ENCODE measurements at places on chromosomes 6 and 20. TPM values are rescaled to one million over a fixed set of nuclear protein-coding genes. Genes with fewer than 3 reads are reported as not detected.

The COX7A2 gene
- 508 TPM for total RNA-seq

DNA sequence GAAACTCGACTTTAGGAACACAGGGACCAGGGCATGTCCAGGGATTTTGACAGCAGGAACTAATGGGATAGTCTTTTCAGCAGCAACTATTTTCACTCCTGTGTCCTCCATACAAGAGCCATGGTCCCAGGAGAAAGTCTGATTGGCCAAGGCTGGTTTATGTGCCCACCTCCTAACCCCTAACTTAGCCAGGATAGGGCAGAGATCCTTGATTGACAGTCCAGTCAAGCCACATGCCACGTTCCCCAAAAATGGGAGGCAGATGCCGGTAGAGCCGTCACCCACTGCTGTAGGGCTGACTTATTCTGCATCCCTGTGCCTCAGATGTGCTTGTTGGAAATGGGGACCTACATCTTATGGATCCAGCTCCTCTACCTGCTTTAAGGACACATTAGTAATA, 22.3 kb downstream of the SLC2A10 start:
- H3K27ac ChIP-seq = no peak overlapping the region
- peaks cover 23% of the 10 kb centered on the region for H3K36me3 ChIP-seq
- H3K4me1 ChIP-seq = no peaks in the 10 kb centered on the region
- no peaks in the 10 kb centered on the region for H3K27me3 ChIP-seq
- no peak overlapping the region for H3K4me3 ChIP-seq
- peak; percentile 34 for DNase-seq

DNA sequence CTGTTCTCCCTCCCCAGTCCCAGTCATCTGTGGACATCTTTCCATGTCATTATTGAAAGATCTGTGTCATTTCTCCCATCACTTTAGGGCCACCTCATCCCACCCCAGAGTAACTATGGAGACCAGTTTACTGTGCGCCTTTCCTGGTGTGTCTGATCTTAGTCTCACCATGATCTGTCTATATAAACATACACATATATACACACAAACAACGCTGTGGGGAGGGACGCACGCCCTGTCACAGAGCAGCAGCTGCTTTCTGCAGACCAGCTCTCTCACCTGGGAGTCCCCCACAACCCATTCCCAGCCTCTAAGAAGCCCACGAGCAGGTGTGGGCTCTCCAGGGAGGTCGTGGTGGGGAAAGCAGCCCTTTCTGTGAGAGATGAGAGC, 68.1 kb upstream of the TOX2 start:
- DNase-seq = no peak
- H3K4me1 ChIP-seq = no peaks in the 10 kb centered on the region
- H3K36me3 ChIP-seq = no peaks in the 10 kb centered on the region
- no peak overlapping the region for H3K27ac ChIP-seq

DNA sequence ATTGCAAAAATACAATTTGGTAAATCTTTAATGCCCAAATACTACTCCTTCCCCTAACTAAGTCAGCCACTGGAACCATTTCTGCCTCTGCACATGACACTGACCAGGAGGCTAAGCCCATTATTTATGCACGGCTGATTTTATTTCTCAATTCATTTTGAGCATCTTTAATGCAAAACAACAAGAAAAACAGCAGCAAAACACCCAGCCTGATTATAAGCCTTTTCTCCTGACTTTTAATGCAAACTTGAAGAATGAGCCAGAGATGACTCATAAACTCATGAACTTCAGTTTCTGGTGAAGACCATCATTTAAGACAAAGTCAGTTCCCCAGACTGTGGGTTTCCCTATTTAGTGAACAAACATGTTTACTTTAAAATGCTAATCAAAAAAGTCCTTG, 51.6 kb downstream of the CYP24A1 start:
- H3K4me3 ChIP-seq = no peak overlapping the region
- H3K27me3 ChIP-seq = no peaks in the 10 kb centered on the region
- DNase-seq = no peak
- H3K4me1 ChIP-seq = peaks cover 3% of the 10 kb centered on the region
- H3K27ac ChIP-seq = no peak overlapping the region

- no peak for DNase-seq
- no peak overlapping the region for H3K27ac ChIP-seq
- H3K4me1 ChIP-seq = no peaks in the 10 kb centered on the region
- no peak overlapping the region for H3K4me3 ChIP-seq
Measured at GRCh38 chr20:46642265-46642968, 8.8 kb downstream of the SLC13A3 start.

The CD40 gene
- 7.8 TPM for total RNA-seq

The ADGRB3 gene
- 0.22 TPM for total RNA-seq

The KCNK5 gene
- 31.8 TPM for total RNA-seq

DNA sequence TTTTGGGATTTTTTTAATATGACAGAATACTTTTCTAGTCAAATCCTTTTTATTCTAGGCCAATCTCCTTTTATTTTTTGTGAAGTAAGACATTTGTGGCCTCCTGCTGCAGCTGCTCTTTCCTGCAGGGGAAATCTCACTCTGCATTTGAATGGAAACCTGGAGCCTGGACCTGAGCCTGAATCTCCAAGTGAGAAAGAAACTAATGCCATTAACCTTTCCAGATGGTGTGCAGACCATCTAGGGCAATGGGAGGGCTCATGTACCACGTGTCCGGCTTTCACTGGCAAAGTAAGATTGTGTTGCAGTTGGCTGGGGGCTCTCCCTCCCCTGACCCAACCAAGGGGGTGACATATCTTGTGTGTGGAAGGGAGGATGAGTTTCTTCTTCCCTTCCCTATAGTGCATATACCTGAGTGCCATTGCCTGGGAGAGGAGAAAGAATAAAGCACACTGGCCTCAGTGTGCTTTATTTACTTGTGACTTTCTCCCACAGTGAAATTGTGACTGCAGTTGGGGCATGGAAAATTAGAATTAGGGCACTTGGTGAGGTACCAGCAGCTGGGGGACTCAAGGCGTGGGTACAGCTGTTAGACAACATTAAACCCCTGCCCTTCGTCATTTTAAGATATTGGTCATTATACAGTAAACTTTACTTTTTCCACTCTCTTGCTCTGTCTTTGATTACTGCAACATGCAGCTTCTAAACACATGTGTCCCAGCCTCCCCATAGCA, 159.8 kb upstream of the RIN2 start:
- no peaks in the 10 kb centered on the region for H3K27me3 ChIP-seq
- H3K4me1 ChIP-seq = no peaks in the 10 kb centered on the region
- peak; percentile 34 for DNase-seq
- H3K27ac ChIP-seq = no peak overlapping the region
- H3K36me3 ChIP-seq = peaks cover 5% of the 10 kb centered on the region
- no peak overlapping the region for H3K4me3 ChIP-seq

GRCh38 chr6:16671302-16672289, 89.7 kb downstream of the ATXN1 start:
- no peaks in the 10 kb centered on the region for H3K4me1 ChIP-seq
- H3K27me3 ChIP-seq = no peaks in the 10 kb centered on the region
- H3K27ac ChIP-seq = no peak overlapping the region
- DNase-seq = no peak

- H3K27ac ChIP-seq = peak overlapping the region; percentile 11
- H3K4me1 ChIP-seq = peaks cover 29% of the 10 kb centered on the region
- H3K4me3 ChIP-seq = no peak overlapping the region
- H3K36me3 ChIP-seq = peaks cover 10% of the 10 kb centered on the region
- H3K27me3 ChIP-seq = no peaks in the 10 kb centered on the region
Measured at GRCh38 chr6:157830354-157831017, 7.4 kb downstream of the SNX9 start.

The CALHM5 gene
- 0.02 TPM for total RNA-seq

- H3K4me3 ChIP-seq = peak overlapping the region; percentile 80
- H3K27me3 ChIP-seq = peaks cover 27% of the 10 kb centered on the region
- DNase-seq = no peak
Measured at GRCh38 chr20:63174309-63175037, 41.5 kb downstream of the YTHDF1 start.

The CST3 gene
- 81.9 TPM for total RNA-seq

The OOEP gene
- total RNA-seq = not detected

The RAMACL gene
- total RNA-seq = 0.29 TPM

The ACTL10 gene
- 0.46 TPM for total RNA-seq

- H3K36me3 ChIP-seq = no peaks in the 10 kb centered on the region
- H3K27ac ChIP-seq = no peak overlapping the region
- H3K4me1 ChIP-seq = no peaks in the 10 kb centered on the region
- DNase-seq = no peak
- no peak overlapping the region for H3K4me3 ChIP-seq
Measured at GRCh38 chr6:146868671-146869209, 270.0 kb downstream of the ADGB start.

DNA sequence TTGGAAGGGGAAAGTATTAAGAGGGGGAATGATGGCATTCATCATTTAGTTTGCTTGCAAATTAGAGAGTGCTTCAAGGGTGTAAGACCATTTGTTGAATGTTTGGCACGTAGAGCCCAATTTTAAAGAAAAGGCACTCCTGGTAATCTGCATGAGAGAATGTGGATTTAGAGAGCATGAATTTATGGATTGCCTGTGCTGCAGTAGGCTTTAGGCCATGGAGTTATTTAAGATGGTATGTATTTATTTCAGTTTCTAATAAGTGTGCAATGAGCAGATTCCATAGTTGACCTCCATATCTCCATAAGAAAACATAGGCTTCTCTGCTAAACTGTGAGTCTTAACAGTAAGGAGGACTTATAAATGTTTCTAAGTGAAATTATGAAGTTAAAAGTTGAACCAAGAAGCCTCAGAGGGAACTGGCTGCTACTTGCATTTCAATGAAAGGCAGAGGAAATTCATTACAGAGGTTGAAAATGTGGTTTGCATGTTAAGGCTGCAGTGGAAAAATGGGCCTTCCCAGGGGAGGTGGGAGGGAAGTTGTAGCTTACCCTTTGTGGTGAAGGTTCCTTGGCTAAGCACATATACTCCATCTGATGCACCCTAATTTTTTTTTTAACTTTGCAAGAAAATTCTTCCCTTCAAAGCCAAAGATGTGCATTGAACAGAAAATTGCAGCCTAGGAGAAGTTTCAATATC, 134.2 kb downstream of the CARMIL1 start:
- no peak overlapping the region for H3K27ac ChIP-seq
- no peaks in the 10 kb centered on the region for H3K27me3 ChIP-seq
- DNase-seq = no peak
- H3K4me3 ChIP-seq = no peak overlapping the region
- no peaks in the 10 kb centered on the region for H3K36me3 ChIP-seq
- H3K4me1 ChIP-seq = peaks cover 11% of the 10 kb centered on the region

DNA sequence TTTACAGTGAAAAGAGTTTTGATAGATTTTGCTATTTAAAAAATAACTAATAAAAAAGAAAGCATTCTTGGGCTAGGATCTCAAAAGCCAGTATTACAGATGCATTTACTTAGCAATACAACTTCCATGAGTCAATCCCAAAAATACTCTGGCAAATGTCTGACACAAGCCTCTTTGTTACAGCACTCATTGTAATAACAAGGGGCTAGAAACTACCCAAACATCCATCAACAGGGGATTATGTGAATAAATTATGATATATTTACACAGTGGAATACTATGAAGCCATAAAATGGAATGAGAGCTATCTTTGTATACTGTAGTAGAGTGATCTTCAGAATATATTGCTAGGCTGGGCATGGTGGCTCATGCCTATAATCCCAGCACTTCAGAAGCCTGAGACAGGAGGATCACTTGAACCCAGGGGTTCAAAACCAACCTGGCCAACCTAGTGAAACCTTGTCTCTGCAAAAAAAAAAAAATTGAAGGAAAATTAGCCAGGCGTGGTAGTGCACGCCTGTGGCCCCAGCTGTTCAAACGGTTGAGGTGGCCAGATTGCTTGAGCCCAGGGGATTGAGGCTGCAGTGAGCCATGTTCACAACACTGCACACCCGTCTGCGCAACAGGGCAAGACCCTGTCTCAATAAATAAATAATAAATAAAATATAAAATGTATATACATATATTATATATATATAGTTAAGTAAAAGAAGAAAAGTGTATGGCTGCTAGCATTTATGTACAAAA, 34.7 kb upstream of the TOP1 start:
- no peak overlapping the region for H3K27ac ChIP-seq
- no peak for DNase-seq
- no peaks in the 10 kb centered on the region for H3K4me1 ChIP-seq

- no peak for DNase-seq
- H3K27me3 ChIP-seq = no peaks in the 10 kb centered on the region
- H3K27ac ChIP-seq = no peak overlapping the region
- H3K36me3 ChIP-seq = peaks cover 2% of the 10 kb centered on the region
- H3K4me1 ChIP-seq = no peaks in the 10 kb centered on the region
Measured at GRCh38 chr6:71259888-71260604, 28.6 kb upstream of the OGFRL1 start.

GRCh38 chr20:64167676-64168075, 3.4 kb downstream of the MYT1 start:
- H3K36me3 ChIP-seq = no peaks in the 10 kb centered on the region
- H3K4me3 ChIP-seq = no peak overlapping the region
- no peak for DNase-seq
- H3K4me1 ChIP-seq = peaks cover 2% of the 10 kb centered on the region
- no peaks in the 10 kb centered on the region for H3K27me3 ChIP-seq

The ASIP gene
- total RNA-seq = not detected

- no peak overlapping the region for H3K27ac ChIP-seq
- no peak for DNase-seq
- H3K27me3 ChIP-seq = no peaks in the 10 kb centered on the region
- no peaks in the 10 kb centered on the region for H3K36me3 ChIP-seq
Measured at GRCh38 chr6:116314878-116315277, 35.1 kb upstream of the TSPYL1 start.

The GHRH gene
- total RNA-seq = 0.68 TPM

DNA sequence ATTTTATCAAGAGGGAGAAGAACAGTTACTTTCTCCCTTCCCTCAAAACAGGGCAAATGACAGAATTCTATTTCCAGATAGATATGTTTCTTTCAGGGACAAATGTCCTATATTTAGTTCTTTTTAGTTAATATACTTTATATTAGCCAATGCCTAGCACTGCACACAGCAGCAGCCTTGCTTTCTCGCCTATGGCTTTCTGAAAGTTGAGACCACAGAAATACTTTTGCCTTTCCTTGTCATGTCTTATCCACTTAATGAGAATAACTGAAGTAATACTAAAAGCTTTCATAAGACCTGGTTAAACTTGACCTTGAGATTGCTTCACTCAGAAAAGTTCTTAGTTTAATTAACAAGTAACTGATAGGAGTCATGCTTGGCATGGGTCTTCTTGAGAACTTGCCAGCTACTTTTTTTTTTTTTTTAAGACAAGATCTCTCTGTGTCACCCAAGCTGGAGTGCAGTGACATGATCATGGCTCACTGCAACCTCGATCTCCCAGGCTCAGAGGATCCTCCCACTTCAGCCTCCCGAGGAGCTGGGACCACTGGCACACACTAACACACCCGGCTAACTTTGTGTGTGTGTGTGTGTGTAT, 159.3 kb downstream of the CDKAL1 start:
- no peak overlapping the region for H3K27ac ChIP-seq
- H3K4me1 ChIP-seq = no peaks in the 10 kb centered on the region
- no peak for DNase-seq
- no peak overlapping the region for H3K4me3 ChIP-seq
- H3K27me3 ChIP-seq = no peaks in the 10 kb centered on the region

The GTSF1L gene
- total RNA-seq = not detected

The MAP7 gene
- 51.1 TPM for total RNA-seq

Measured in H9 (cell line).